Stimulated activated CD4-positive, alpha-beta T cell treated with anti-CD3 and anti-CD28 coated beads, Interleukin-4, amount 100 ng/mL, for 4 hours (primary cell): ENCODE measurements at places on chromosomes 6 and 20.

GRCh38 chr6:35469751-35470662, 1.8 kb downstream of the RPL10A start:
- DNase-seq: no peak

DNA sequence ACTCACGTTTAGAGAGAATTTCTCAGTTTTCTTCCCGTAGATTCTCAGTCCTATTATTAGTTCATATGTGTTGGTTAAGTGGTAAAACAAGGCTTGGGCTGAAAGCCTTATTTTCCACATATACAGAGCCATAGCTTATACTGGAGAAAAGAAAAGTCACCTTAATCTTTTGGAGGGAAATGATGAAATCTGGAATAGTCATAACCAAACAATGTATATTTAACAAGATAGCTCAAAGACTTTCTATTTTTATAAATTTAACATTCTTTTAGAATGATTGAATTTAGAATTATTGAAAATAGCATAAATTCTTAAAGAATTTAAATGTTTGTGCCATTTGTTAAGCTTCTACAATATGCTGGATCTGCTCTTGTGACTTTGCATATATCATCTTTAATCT, 85.8 kb downstream of the CDKAL1 start:
- no peak for DNase-seq

DNA sequence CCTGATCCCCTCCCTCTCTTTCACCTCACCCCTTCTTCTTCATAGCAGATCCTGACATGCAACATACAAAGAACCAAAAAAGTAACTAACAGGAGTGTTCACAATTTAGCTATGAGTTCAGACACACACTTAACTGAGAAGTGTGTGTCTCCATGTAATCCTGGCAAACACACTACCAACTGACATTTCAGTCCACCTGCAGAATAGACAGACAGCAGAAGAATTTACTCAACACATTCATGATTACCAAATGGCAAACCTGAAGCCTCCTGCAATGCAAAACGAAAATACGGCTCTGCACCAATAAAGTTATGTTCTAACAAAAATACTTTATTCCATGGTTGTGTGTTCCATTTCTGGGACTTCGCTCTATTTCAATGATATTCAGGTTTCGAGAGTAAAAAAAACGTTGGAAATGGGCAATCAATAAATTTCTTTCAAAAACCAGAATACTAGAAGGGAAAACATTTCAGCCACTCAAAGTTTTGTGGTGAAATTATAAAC, 2.6 kb downstream of the BACH2 start:
- no peak for DNase-seq

DNA sequence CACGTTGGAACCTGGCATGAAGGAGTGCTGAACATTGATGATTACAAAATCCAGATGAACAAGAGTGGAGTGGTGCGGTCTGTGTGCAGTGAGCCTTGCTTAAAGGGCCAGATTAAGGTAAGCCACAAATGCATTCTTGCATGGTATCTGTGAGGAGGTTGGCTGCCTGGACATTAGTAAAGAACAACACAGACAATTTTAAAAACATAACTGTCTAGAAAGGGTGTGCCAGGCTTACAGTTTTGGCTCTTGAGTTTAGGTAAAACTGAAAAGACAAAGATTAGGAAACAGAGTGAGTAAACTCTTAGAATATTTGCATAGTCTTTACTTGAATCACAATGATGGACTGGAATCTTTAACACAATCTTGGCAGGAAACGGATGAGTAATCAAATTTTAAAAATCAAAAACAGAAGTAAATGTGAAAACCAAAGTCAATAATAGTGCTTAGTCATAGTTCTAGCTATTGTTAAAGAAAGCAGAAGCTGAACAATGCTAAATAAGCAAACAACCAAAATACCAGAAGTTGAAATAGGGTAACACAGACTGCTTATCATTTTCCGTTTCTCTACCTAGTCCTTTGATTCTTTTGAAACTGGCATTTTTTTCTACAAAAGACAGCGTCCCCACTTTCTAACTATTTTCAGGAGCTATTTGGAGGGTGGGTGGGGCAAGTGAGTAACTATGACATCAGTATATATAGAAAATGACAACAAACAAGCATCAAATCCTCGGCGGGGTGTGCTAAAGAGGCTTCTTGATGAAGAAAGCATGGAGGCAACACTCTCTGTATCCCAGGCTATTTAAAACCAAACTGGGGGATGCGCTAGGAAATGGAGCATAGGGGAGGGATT, 185.8 kb upstream of the RAB32 start:
- no peak for DNase-seq

- DNase-seq: no peak
Observed at GRCh38 chr6:126826166-126826714, 292.2 kb upstream of the RSPO3 start.

DNA sequence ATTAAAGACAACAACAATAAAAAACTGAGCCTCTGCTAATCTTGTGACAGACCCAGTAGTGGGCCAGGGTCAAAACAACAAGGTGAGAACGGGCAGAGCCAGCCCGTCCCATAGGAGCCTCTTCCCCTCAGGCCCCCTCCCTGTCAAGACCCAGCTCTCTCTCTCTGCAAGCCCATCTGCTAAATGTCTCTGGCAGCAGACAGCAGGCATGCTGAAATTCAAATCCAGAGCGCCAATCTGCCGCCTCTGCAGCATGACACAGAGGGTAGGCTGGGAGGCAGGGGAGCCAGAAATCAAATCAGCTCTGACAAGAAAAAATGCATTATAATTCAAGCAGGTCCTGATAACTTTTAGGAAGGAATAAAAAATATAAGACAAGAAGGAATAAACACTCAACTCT, 26.3 kb downstream of the METTL24 start:
- no peak for DNase-seq

- no peak for DNase-seq
Observed at GRCh38 chr6:16468991-16469615, 230.7 kb downstream of the GMPR start.

DNA sequence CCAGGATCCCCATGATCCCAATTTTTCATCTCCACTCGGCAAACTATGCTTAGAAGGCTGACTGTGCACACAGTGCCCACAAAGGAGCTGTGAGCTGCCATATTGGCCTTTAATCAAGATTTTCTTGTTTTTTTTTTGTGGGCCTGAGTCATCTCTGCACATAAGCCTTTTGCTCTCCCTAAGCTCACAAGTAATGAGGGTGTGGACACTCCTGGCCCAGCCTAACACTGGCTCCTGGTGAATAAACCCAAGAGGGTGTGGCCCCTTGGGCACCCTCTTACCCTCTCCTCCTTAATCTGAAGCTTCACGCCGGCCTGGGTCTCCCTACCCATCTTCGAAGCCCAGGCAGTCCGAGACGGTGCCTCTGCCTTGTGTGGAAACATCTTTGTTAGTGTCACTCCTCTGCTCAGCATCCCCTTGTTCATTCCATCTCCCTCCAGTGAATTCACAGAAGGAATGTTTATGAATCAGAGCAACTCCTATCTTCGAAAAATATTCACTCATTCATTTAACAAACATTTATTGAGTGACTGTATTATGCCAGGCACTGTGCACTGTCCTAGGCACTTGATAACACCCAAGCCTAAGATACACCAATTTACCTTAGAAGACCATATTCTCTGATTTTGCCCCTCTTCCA, 22.2 kb upstream of the MRPS10 start:
- DNase-seq: no peak

GRCh38 chr6:21597801-21598673, 4.5 kb downstream of the SOX4 start:
- no peak for DNase-seq

DNA sequence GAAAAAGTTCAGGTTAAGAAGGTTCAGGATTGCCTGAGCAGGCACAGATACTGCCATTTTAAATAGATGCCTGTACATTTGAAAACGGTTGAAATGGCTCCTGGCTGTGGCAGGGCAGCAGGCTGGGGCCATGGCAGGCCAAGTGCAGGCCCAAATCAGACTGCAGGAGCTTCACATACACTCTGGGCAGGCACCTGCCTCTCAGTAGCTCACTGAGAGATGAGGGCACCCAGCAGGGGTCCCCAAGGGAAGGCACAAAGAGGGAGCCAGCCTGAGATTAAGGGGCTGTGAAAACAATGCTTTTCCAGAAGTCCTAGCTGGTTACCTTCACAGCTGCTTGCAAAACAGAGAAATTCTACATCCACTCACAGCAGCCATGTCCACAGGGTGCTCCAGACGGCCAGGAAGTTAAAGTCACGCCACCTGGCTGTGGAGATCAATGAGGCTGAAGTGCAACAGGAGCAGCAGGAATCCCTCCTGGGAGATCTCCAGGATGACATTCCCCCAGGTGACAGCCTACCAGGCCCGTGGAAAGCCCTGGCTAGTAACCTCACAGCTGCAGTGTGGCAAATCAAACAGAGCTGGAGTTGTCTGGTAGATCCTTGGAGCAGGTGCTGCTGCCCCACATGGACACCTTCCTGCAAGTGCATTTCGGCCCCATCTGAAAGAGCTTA, 6.2 kb upstream of the RAET1E start:
- no peak for DNase-seq

DNA sequence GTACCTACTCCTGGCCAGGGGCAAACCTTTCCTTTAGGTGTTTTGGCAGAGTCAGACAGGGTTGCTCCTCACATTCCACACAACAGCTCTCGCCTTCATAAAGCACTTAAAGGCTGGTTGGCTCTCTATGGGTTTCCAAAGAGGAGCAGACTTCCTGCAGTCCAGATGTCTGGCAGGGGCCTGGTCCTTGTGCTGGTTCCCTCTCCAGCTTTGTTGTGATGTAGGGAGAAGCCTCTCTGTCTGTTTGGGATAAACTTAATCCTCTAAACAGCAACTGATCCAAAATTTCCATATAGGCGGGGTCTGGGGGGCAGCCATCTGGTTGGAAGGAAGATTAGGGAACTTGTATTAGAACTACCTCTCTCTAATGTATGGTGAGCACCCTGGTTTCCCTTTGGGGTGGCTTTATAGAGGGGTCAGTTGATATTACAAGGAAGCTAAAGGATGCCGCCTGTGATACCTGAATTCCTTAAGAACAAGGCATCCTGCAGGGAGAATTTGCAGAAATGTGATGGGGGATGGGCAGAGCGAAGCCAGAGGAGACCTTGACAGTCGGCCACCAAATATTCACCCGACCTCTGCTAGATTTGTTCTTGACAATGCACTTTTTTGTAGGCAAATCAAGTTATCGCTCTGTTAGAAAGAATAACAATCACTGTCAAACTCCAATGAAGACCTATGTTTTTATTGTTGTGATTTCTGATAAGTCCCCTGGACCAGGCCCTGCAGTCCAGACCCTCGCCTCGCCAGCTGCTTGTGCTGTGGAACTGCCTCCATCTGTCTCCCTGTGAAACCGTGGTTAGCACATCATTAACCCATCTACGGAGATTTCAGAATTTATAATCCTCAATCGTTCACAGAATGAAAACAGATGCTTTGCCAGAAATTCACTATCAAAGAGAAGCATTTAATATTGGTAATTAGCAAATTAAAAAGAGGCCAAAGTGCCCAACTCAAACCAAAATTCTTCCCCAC, 94.0 kb upstream of the RALGAPA2 start:
- DNase-seq: no peak
